Muscle of back (tissue), 13 donors: ENCODE measurements at places on chromosomes 16 and 17. TPM values are rescaled to one million over a fixed set of nuclear protein-coding genes. Genes with fewer than 3 reads are reported as not detected.

SMIM5 gene
- 9.0 TPM for polyA plus RNA-seq

GUCY2D gene
- not detected for polyA plus RNA-seq

TBC1D3E gene
- not detected for polyA plus RNA-seq

ZP2 gene
- 0.47 TPM for polyA plus RNA-seq

ELMO3 gene
- polyA plus RNA-seq: 1.2 TPM

NPW gene
- polyA plus RNA-seq: 2.2 TPM

C17orf78 gene
- 0.08 TPM for polyA plus RNA-seq

CFAP52 gene
- polyA plus RNA-seq: 0.37 TPM

ABCC11 gene
- polyA plus RNA-seq: 0.20 TPM

NATD1 gene
- polyA plus RNA-seq: 18.1 TPM

ACSM2A gene
- polyA plus RNA-seq: 0.12 TPM

HSPB9 gene
- polyA plus RNA-seq: 0.16 TPM

RCVRN gene
- not detected for polyA plus RNA-seq

CA4 gene
- 3.4 TPM for polyA plus RNA-seq

CNTD1 gene
- 0.50 TPM for polyA plus RNA-seq

ITGB3 gene
- 12.8 TPM for polyA plus RNA-seq

WFDC1 gene
- 1.5 TPM for polyA plus RNA-seq

TBC1D3G gene
- not detected for polyA plus RNA-seq

TBC1D3K gene
- not detected for polyA plus RNA-seq

ADORA2B gene
- polyA plus RNA-seq: 5.5 TPM

PLD6 gene
- 4.2 TPM for polyA plus RNA-seq

ZNF469 gene
- polyA plus RNA-seq: 4.0 TPM

NOS2 gene
- polyA plus RNA-seq: 1.9 TPM

CCDC92B gene
- not detected for polyA plus RNA-seq

CLDN7 gene
- polyA plus RNA-seq: 2.5 TPM

CCL23 gene
- not detected for polyA plus RNA-seq

STH gene
- not detected for polyA plus RNA-seq

GAS2L2 gene
- polyA plus RNA-seq: not detected

PHB1 gene
- 128 TPM for polyA plus RNA-seq

TMEM219 gene
- 62.7 TPM for polyA plus RNA-seq

GRAP gene
- polyA plus RNA-seq: 1.5 TPM

HEATR9 gene
- polyA plus RNA-seq: not detected

ARL17B gene
- polyA plus RNA-seq: 5.2 TPM

SGCA gene
- polyA plus RNA-seq: 251 TPM

HNF1B gene
- polyA plus RNA-seq: 0.04 TPM

KRT23 gene
- polyA plus RNA-seq: 1.2 TPM

PRSS36 gene
- polyA plus RNA-seq: 1.1 TPM

NXN gene
- 53.7 TPM for polyA plus RNA-seq

HBA1 gene
- polyA plus RNA-seq: 6,002 TPM

ADAM11 gene
- polyA plus RNA-seq: 1.6 TPM

EVI2B gene
- 2.8 TPM for polyA plus RNA-seq

HEATR3 gene
- 16.7 TPM for polyA plus RNA-seq

CNTNAP1 gene
- polyA plus RNA-seq: 10.9 TPM

TMC5 gene
- polyA plus RNA-seq: 0.10 TPM

MYH4 gene
- 0.23 TPM for polyA plus RNA-seq

ACSM2B gene
- 0.72 TPM for polyA plus RNA-seq

SCNN1B gene
- 0.12 TPM for polyA plus RNA-seq

RPL13 gene
- 4,293 TPM for polyA plus RNA-seq

KRT28 gene
- not detected for polyA plus RNA-seq

CPSF4L gene
- not detected for polyA plus RNA-seq

AGRP gene
- not detected for polyA plus RNA-seq

LRRC46 gene
- 0.49 TPM for polyA plus RNA-seq

KRT34 gene
- polyA plus RNA-seq: not detected
